ENCODE measurements at places on chromosomes 11 and 22.

- DNase-seq: no peak
Measured at GRCh38 chr22:30216710-30217109, 29.8 kb downstream of the LIF start.

GRCh38 chr11:26579683-26580082 lies 7.6 kb upstream of the MUC15 start:
- no peak for DNase-seq

- no peak for DNase-seq
Measured at GRCh38 chr11:68582416-68583040, 101.8 kb upstream of the GAL start.

- no peak for DNase-seq
Measured at GRCh38 chr11:18608376-18608775, 8.8 kb downstream of the MISFA start.

DNA sequence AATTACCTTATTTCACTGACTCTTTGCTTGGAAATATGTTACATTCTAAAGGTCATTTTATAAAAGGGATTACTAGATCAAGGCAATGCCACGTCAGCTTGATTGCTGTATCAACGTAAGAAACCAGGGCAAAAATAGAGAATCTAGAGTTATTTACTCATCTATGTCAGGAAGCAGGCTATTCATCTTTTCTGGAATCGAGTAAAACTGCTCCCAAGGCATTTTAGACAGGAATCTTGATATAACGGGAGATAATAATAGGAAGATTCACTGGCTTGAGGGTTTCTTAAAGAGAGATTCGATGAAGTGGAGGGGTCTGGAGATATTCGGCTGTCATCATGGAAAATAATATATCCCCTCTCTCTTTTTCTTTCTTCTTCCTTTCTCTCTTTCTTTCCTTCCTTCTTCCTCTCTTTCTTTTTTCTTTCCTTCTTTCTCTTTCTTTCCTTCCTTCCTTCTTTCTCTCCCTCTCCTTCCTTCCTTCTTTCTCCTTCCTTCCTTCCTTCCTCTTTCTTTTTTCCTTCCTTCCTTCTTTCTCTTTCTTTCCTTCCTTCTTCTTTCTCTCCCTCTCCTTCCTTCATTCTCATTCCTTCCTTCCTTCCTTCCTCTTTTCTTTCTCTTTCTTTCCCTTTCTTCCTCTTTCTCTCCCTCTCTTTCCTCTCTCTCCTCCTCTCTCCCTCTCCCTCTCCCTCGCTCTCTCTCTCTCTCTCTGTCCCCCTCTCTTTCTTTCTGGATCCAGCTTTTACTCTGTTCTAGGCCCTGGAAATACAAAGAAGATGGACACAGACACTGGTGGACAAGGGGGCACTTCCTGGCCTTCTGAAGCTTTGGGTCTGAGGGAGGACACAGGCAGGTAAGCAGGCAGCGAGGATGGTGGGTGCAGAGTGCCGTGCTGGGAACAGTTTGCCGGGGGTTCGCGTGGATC lies 18.1 kb upstream of the RASD2 start:
- DNase-seq: no peak

DNA sequence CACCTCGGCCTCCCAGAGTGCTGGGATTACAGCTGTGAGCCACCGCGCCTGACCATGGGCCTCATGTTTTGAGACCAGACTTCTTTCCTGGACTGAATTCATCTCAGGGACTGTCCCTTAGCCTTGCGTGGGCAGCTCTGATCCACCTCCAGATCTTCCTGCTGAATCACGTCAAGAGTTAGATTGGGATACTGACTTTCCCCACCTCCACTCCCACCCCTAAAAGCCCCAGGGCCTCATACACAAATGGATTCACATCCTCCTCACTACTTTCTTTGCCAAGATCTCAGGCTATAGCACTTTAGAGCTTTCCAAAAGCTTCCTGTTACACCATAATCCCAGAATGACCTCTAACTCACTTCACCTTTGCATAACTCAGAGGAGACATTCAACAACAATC lies 12.1 kb downstream of the CCDC87 start:
- DNase-seq: no peak

DNA sequence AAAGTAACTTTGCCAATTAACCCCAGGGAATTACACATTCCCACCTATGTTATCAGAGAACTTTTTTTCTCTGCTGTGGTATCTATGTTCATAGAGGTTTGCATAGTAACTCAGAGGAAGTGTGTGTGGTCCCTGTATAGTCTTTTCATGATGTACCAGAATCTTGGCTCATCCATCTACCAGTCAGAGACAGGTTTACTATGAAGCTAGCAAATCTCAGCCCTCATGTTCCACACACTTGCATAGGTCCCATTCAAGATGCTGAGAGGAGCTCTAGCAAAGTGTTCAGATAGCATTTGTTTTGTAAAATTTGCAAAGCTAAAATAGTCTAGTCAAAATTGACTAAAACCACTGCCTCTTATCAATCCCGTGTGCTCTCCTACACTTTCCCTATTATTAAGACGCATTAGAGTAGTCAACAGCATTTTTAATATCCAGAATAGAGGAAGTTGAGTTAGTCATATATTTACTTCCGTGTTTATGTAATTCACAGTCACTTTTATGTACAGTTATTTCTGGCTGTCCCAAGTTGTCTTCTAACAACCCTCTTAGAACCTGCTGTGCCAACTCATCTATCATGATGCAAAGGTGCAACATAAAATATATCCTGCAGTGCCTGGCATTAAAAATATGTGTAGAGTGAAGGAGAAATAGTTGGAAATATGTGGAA lies 184.2 kb downstream of the FAM76B start:
- DNase-seq: no peak

GRCh38 chr11:60145677-60146076 lies 37.2 kb downstream of the MS4A6A start:
- no peak for DNase-seq
